Heart right ventricle (tissue), 16 donors: ENCODE measurements at places on chromosomes 2 and 18.

DNA sequence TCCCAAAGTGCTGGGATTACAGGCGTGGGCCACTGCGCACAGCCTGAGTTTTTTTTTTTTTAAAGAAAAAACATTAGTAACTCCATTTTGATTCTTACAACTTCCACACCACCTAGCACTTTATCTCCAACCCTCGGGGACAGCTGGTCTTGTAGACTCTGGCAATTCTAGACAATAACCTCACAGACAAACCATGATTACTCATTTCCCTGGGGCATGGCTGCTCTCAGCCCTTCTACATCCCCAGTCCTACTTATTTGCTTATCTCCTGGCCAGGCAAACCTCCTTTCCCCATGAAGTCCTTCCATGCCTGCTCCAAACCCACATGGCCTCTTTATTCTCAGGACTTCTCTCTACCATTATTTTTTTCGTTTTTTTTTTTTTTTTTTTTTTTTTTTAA lies 91.1 kb downstream of the ACTR3 start:
- peak; percentile 33 for DNase-seq

GRCh38 chr18:48821251-48821590 lies 129.5 kb downstream of the SMAD7 start:
- no peak for DNase-seq

DNA sequence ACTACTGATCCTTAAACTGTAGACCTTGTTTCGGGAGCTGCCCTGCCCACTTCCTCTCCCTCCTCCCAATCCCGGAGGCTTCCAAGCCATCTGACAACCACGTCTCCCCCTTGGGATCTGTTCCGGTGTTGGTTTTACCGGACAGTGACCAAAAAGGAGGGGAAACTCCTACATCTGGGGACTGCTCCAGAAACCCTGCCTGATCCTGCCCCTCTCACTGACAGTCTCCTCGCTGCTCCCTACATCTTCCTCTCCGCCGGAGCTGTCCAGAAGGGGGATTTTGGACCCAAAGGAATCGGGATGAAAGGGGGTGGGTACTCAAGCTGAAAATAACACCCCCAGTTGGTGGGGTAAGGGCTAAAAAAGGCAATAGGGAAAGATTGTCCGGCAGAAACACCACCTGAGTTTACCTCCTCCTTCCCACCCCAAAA lies 1.5 kb downstream of the INO80D start:
- peak; percentile 33 for DNase-seq

DNA sequence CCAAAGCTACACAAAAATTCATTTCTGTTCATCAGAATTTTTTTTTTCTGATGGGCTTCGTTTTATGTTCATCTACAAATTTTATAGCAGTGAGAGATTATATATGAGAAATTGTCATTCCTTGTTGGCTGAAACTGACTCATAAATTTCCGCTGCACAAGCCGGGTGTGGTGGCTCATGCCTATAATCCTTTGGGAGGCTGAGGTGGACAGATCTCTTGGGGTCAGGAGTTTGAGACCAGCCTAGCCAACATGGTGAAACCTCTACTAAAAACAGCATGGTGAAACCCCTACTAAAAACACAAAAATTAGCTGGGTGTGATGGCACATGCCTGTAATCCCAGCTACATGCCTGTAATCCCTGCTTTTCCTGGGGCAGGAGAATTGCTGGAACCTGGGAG lies 72.0 kb downstream of the PLEKHM3 start:
- DNase-seq, result no peak
